ENCODE measurements at places on chromosomes 13 and 19.

- peak; percentile 54 for DNase-seq
Observed at GRCh38 chr19:6811906-6812305, 39.4 kb downstream of the VAV1 start.

GRCh38 chr19:12880551-12881171 lies 588 bp downstream of the DNASE2 start:
- peak; percentile 61 for DNase-seq

DNA sequence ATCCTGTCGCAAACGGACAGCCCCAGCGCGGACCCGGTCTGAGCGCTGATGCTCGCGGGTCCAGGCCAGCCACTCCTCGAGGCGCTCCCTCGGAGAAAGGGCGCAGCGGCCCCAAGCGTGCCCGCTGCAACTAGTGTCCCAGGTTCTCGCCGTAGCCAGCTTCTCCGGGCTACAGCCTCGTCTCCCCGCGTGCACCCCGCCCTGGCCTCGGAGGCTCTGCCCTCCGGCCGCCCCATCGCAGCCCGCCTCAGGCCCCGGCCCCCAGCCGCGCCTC lies 487 bp downstream of the FLT1 start:
- DNase-seq, result no peak

GRCh38 chr19:46759817-46760333 lies 13.6 kb upstream of the STRN4 start:
- no peak for DNase-seq

DNA sequence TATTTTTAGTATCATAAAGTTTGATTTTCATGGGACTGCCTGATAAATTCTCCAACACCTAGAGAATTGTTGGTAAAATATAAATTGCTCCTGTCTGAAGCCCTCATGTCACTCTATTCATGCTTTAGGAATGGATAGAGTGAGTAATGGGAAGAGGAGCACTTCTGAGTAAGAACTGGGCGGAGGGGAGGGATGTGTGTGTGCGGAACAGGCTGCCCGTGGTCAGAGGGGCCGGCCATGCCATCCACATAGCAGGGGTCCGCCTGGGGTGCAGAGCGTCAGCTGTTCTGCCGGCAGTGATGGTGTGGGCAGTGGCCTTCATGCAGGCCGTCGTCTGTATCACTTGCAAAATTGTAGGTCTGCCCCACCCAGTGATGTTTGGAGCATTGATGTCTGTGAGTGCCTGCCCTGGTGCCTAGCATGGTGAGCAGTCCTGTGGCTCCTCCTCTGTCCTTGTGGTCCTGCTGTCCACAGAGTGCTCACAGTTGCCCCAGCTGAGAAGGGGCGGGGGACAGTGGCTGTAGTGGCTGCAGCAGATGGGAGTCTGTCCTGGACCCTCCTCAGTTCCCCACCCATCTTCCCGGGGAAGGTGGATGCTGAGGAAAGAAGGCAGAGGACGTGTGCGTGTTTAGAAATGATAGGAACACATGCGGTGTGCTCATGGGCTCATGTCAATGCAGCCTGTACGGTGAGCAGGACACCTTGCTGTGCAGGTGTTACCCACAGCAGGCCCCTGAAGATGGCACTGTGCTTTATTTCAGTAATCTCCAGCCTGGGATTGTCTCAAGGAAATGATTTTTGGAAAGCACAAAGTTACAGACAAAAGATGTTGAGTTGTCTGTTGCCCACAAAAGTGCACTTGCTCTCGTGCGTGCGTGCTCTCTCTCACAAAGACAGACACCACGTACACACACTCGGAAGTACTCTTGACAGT lies 49.4 kb upstream of the TEX29 start:
- DNase-seq, result no peak

GRCh38 chr19:28633319-28634018 lies 579.5 kb downstream of the UQCRFS1 start:
- DNase-seq, result peak; percentile 62

- no peak for DNase-seq
Observed at GRCh38 chr13:59746291-59746962, 417.3 kb downstream of the DIAPH3 start.

- DNase-seq, result peak; percentile 51
Observed at GRCh38 chr13:20848944-20849343, 53.6 kb downstream of the XPO4 start.

GRCh38 chr19:5953030-5953589 lies 24.8 kb downstream of the RANBP3 start:
- no peak for DNase-seq

DNA sequence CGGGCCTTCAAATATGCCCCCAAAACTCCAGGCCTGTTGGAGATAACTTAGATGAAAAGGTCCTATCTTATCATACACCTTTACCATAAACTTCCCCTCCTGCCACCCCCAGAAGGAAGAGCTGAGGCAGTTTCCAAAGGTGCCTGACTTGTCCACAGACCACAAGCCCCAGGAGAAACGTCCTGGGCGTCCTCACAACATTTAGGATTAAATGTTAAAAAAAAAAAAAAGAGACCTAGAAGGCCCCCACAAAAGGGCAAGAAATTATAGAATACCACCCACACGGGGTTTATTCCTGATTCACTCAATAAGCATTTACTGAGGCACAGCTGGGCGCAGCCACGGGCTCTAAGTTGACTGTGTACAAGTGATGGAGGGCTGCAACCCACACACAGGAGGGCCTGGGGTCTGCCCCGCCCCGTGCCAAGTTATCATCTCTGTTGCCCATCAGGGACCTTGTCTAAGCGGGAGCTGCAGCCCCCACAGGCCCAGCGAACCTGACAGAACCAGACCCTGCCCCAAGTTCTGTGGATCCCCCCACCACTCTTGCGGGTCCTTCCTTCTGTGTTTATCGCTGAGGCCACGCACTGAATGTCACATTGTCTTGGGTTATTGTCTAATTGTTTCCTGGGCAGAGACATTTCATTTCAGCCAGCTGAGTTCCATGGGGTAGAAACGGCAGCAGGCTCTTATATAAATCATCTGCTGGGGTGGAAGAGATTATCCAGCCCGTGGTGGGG lies 83.0 kb upstream of the TM9SF2 start:
- no peak for DNase-seq

DNA sequence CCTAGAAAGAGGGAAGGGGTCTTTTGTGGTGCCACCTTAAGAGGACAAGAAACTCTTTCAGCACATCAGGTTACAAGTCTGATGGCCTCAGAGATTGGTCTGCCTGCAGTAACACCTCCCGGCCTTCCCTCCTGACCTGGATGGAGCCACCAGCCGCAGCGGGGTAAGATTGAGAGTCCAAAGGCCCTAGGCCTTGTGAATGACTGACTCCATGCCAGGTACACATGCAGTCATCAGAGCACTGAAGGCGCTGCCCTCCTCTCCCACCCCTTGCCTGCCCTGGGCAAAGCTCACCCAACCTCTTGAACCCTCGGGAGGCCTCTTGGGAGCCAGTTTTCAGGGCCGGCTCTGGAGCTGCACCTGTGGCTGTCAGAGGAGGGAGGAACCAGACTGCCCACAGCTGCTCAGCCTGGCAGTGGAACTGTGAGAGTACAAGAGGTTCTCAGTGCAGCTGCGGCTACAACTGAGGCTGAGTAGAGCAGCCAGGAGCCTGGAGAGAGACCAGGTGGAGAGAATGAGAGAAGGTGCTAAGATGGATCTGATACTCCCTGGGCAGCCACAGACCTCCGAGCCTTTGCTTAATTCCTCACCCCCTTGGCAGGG lies 23.8 kb upstream of the C13orf42 start:
- no peak for DNase-seq

DNA sequence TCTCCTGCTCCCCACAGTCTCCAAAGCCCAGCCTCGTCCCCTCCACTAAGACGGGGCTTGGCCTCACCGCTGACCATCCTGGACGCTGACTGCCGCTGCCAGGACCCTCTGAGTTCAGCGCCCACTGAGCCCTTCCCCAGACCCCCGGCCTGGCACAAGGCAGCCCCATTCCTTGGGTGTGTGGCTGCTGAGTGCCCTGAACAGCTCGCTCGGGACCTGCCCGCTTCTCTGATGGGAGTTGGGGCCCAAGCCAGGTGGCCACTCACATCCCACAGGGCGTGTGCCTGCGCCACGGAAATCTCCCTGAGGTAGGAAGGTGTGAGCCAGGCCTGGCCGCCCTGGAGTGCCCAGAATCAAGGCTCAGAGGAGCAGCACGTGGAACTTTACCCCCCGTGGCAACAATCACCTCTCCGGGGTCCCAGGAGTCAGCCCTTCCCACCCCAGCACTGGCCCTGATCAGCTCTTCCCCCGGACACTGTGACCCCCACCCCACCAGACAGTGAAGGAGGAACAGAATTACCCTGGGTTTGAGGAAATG lies 20.8 kb downstream of the C13orf46 start:
- DNase-seq, result no peak

- peak; percentile 90 for DNase-seq
Observed at GRCh38 chr19:17246681-17247425, 1.1 kb upstream of the NR2F6 start.

DNA sequence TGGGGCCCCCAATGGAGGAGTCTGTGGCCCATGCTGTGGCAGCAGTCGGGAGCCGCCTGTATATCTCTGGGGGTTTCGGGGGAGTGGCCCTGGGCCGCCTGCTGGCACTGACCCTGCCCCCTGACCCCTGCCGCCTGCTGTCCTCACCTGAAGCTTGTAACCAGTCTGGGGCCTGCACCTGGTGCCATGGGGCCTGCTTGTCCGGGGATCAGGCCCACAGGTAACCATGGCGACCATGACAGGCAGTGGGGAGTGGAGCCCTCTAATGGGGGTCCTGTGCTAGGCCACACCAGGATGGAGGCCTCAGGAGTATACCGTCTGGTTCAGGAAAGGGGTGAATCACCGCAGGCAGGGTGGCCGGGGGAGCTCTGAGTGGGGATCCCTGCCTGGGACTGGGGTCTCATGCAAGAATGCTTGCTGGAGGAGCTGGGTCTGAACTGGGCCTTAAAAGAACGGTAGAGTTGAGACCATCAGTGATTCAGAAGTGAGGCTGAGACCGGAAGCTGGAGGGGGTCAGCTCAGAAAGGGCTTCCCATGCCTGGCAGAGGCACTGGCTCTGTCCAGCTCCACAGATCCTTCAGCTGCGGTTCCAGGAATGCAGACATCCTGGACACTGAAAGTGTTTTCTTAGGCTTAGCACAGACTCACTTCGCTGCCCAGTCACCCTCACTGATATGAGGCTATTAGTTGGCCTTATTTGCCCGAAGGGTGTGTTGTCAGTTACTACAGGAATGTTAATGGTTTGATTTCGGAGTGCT lies 29.1 kb downstream of the CNFN start:
- DNase-seq, result peak; percentile 37

- peak; percentile 67 for DNase-seq
Observed at GRCh38 chr19:4009990-4010807, 2.7 kb downstream of the PIAS4 start.

GRCh38 chr13:49421391-49421790 lies 22.5 kb downstream of the CAB39L start:
- peak; percentile 87 for DNase-seq

GRCh38 chr19:31406106-31406505 lies 56.9 kb upstream of the TSHZ3 start:
- DNase-seq, result no peak

DNA sequence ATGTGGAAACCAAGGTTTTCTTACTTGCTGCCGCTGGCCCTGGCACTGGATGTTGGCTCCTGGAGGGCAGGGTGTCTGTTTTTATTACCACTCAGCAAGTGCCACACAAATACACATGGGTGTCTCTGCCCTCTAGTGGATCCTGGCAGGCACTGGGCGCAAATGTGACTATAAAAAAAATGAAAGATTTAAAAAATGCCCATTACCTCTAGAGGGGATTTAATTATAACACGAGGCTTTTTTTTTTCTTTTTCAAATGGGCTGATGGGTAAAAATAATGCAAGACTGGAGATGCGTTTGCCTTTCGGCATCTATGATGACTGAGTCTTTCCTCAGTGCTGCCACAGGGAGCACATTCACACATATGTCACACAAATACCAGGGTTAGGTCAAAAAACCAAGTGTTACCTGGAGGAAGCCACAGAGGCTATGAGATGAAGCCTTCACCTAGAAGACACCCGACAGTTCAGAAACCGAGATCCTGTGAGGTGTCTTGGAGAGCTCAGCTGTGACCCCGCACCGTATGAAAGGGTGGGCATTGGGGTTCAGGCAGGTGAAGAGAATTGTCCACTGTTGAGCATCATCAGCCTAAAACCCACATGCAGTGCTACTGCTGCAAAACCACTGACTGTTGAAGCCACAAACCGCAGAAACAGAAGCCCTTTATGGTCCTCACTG lies 25.7 kb downstream of the CHAMP1 start:
- peak; percentile 69 for DNase-seq

GRCh38 chr13:30715837-30716236 lies 19.5 kb upstream of the ALOX5AP start:
- DNase-seq, result no peak

- peak; percentile 55 for DNase-seq
Observed at GRCh38 chr19:40612831-40613689, 11.9 kb downstream of the LTBP4 start.

GRCh38 chr13:79211377-79211776 lies 194.7 kb downstream of the RBM26 start:
- no peak for DNase-seq

- peak; percentile 72 for DNase-seq
Observed at GRCh38 chr19:46537136-46538097, 41.8 kb upstream of the PNMA8B start.

GRCh38 chr19:54707962-54708361 lies 16.3 kb upstream of the KIR3DL3 start:
- DNase-seq, result no peak

GRCh38 chr19:16382775-16383543 lies 58.3 kb downstream of the KLF2 start:
- DNase-seq, result peak; percentile 74

- no peak for DNase-seq
Observed at GRCh38 chr19:40501599-40501998, 34.8 kb downstream of the SPTBN4 start.

DNA sequence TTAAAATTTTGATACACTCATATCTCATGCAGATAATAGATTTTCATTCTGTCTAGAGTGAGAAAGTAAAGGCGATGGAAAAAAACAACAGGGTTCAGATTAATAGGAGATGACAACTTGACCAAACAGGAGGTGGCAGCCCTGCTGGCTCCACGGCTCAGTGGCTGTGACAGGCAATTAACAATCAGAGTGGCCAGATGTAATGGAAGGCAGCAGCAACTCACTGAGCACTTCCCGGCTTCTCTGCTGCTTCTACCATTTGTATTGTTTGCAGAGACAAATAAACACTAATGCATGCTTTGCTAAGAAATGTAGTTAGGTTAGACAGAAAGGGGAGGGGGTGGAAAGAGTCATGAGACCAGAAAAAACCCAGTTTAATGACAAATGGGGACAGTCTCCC lies 473.0 kb upstream of the SLC10A2 start:
- peak; percentile 90 for DNase-seq

DNA sequence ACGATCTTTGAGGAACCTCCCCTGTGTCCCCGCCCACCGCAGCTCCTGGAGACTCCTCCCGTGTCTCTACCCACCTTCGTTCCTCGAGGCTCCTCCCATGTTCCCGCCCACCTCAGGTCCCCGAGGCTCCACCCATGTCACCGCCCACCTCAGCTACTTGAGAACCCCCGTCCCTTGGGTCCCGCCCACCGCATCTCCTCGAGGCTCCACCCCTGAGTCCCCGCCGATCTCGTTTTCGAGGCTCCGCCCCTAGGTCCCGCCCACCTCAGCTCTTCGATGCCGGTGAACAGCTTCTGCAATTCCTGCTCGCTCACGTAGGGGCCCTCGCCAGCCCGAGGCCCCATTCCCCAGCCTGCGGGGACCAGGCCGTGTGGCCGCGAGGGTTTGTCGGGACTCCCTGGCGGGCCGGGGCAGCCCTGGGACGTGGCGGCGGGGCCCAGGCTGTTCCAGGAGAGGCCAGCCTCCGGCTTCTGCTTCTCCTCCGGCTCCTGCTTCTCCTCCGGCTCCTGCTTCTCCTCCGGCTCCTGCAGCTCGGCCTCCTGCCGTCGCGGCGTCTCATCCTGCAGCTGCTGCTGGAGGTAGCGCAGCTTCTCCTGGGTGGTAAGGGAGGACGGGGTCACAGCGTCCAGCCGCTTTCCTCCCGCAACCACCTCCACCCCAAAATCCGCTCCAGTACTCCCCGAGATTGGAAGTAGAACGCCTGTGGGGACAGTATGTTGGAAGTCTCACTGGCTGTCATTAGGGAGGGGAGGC lies 16.7 kb downstream of the TSKS start:
- DNase-seq, result peak; percentile 35
